C1 segment of cervical spinal cord (tissue), 14 donors: ENCODE measurements at places on chromosomes 13 and 19.

GRCh38 chr13:80010286-80010831 lies 330.6 kb downstream of the SPRY2 start:
- peak; percentile 60 for DNase-seq

DNA sequence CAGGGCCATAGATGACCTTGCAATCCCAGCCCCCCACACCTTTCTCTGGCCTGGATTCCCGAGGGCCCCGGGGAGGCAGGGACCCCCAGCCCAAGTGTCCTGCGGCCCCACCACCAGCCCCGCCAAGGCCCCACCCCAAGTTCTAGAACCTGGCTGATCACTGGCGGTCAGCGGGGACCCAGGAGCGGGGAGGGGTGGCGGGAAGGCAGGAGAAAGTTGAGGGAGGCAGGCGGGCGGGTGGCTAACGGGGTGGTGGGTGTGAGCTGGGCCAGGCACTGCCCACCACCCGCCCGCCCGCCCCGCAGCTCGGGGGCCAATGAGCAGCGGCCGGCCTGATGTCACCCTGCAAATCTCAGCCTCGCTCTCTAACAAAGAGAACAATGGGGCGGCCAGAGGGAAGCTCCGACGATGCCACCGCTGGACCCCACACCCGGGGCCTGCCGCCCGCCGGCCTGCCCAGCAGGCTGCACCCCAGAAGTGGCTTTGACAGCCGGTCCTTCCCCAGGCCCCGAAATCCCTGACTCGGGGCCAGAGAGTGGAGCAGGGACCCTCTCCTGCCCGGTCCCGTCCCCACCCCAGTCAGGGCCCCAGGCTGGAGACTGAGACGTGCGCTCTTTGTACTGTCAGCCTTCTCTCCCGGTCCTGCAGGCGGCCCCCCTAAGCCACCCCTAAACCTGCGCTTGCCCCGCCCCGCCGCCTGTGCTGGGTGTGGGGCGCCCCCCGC lies 1.6 kb downstream of the MEX3D start:
- peak; percentile 90 for DNase-seq

DNA sequence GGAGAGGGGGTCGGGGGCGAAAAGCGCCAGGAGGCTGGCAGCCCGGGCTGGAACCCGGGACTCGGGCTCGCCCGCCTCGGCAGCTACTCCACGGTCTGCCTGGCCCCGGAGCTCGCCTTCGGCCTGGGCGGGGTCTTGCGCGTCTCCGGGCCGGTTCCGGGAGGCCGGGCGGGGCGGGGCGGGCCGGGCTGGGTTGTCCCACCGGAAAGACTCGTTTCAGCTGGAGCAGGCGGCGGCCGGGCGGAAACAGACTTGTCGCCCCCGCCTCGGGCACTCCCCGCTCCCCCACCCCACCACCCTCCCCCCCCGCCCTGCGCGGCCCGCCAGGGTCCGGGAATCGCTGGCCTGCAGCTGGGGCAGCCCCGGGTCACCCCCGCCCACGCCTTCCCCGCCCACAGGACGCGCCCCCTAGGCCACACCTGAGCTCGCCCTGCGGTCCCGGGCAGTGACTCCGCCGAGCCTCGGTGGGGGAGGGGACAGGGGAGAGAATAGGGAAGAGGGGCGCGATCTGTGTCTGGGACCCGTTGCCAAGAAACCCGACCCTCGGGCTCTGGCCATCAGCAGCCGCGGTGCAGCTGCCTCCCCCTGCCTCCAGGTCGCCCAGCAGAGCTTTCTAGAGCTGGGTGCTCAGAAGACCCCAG lies 109.4 kb downstream of the KCTD15 start:
- DNase-seq, result no peak

DNA sequence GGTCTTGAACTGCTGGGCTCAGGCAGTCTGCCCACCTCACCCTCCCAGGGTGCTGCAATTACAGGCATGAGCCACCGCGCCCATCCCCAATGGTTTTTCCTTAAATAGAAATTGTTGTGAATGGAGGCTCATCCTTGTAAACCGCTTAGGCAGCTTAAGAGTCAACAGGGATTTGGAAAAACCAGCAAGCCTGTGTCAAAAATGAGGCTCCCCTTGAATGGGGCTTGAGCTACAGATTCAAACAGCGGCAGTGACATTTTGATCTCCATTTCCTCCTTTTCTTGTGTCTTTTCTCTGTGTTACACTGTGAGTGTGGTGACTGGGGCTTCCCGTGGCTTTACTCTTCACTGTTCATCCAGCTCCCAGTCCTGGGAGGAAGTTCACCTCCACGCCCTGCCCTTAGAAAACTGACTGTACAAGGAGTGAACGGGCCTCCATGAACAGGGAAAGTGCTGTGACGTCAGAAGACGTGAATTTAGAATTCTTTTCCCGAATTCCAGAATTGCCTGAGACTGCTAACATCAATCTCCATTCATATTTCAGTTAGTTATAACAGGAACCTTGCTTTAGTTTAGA lies 15.3 kb upstream of the RAB8A start:
- no peak for DNase-seq

DNA sequence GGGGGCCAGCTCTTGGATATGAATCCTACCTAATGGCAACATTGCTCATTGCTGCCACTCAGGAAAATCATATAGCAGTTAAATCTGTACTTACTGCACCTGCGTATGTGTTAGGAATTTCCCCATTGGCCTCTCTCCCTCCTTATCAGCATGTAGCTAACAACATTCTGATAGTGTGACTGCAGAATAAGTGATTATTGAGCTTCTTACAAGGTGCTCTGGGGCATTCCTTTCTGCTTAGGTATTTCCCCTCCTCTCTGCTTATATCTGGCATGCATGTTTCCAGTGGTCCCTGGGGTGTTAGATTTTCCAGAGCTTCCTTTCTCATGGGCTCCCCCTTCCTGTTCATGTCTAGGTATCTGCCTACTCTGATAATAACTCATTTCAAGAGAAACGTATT lies 414.1 kb upstream of the SLITRK1 start:
- no peak for DNase-seq

DNA sequence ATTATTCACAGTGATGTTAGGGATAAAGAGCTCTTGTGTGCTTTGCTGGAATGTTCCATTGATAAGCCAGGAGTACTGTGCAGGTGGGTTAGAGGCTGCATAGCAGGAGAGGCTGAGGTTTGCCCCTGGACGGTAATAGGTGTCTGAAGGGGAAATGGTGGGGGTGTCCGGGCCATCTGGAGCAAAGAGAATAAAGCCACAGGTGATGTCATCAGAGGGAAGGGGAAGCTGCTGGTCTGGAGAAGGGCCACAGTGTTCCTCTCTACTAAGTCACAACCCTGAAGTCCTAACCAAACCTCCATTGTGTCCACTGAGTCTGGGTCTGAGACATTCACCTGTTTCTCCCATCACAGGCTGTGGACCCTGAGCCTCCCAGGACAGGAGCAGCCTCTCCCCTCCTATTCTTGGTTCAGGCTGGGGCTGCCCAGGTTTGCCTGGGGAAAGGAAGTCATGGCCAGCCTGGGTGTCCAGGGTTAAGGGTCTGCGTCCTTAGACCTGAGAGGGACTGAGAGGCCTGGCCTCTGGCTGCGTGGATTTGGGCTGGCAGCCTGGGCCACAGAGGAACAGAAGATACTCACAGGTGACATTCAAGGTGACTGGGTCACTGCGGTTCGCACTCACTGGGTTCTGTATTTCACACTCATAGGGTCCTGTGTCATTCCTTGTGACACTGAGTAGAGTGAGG lies 6.8 kb downstream of the CEACAM1 start:
- DNase-seq, result no peak

- DNase-seq, result no peak
Measured at GRCh38 chr13:110409581-110409992, 102.5 kb downstream of the COL4A2 start.

- DNase-seq, result no peak
Measured at GRCh38 chr13:72851678-72852014, 69.7 kb downstream of the PIBF1 start.

- no peak for DNase-seq
Measured at GRCh38 chr13:98584668-98585397, 7.9 kb upstream of the STK24 start.

GRCh38 chr19:1744822-1745563 lies 8.3 kb upstream of the ONECUT3 start:
- DNase-seq, result no peak

GRCh38 chr13:36108342-36108741 lies 22.8 kb downstream of the DCLK1 start:
- DNase-seq, result no peak

- DNase-seq, result peak; percentile 35
Measured at GRCh38 chr13:24271601-24272451, 37.6 kb upstream of the C1QTNF9 start.

DNA sequence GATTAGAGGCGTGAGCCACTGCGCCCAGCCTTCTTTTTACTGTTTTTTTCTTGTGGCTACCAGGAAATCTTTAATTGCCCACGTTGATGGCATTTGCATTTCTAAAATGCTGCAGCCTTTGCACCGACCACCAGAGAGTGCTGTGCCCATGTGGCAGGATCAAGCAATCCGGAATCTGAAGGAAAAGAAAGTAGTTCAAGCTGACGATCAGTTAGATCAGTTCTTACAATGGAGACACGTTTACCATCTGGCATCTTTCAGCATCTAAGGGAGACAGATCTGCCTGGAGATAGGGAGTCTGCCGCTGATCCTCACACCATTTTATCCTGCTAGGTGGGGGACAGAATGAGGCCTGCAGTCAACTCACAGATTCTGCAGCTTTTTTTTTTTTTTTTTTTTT lies 19.9 kb downstream of the TINCR start:
- no peak for DNase-seq

- DNase-seq, result no peak
Measured at GRCh38 chr13:48297131-48297786, 6.3 kb upstream of the RB1 start.

DNA sequence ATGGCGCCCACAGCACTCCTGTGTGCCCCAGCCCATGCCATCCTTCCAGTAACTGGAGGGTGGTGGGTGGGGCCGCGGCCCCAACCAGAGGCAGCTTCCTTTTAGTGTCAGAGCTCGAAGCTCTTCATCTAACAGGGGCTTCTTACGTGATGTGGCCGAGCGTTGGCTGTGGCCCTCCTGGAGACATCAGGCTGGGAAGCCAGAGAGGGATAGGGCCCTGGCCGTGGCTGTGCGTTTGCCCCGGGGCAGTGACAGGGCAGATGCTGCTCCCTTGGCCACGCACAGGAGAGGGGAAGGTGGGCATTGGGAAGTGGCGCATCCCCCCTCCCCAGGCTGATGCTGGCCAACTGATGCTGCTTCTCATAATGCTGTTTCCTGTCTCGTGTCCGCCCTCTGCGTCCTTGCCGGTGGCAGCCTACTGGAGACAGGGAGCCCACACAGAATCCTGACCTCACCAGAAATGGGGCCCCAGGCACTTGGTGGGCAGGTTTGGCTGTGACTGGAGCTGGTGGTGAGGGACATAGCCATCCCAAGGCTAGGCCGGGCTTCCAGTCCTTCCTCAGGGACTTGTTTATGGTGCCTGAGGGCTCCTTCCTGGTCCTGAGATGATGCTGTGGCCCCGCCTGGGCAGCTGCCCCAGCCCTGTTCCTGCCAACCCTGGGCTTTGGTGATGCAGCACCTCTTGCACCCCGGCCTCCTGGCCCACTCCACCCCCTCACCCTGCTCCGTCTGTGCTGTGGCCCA lies 34.3 kb downstream of the ATP4B start:
- no peak for DNase-seq

GRCh38 chr13:45870232-45870631 lies 18.7 kb upstream of the SIAH3 start:
- DNase-seq, result no peak

DNA sequence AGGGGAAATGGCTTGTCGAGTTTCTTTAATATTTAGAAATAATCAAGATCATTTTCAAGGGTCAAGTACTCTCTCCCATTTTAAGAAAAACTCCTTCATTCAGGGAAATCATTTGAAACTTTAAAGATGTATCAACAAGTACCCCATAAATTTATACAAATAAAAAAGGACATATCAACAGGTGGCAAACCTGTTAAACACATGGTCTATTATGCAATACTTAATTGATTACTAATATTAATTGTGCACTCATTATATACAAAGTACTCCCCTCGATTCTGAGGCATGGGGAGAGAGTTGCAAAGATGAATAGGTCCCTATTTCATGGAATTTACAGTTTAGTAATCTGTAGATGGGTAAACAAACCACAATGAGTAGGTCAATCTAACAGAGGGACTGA lies 2.1 kb upstream of the LRCH1 start:
- no peak for DNase-seq

- DNase-seq, result no peak
Measured at GRCh38 chr13:48400850-48401291, 12.0 kb downstream of the LPAR6 start.

DNA sequence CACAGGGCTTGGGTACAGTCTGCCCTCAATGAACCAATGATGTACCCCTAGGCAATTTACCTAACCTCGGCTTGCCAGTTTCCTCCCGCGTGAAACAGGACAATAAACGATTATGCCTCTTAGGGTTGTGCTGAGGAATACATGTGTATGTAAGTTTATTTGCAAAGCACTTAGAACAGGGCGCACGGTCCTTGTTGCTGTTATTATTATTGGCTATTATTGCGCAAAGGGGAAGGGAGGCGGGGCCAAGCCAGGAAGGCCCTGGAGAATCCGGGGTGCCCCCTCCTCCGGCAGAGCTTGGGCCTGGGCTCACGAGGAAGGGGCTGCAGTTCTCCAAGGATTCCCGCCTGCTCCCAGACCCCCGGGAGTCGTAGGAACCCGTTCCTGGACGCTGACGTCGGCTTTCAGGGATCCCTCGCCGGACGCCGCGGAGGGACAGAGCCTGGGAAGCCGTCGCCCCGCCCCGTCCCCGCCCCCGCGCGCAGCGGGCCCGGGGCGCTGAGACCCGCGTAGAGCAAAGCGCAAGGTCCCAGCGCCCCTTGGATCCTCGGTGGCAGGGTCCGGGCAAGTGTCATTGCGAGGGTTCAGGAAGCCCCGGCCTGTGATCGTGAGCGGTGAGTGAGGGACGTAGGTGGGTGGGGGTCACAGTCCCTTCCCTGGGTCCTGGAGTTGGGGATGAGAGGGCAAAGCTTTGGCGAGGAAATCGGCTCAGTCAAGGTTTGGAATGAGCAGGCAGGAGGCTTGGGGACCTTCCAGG lies at the start of gene TMEM91:
Gene TMEM91, plus strand, starts transcription at position 293 of the 757 bp plus-strand sequence. CDS start 1,777 bp downstream, outside the sequence.
- peak; percentile 9 for DNase-seq

- no peak for DNase-seq
Measured at GRCh38 chr19:51473009-51473707, 5.2 kb upstream of the CEACAM18 start.

GRCh38 chr19:16336571-16336970 lies 11.9 kb downstream of the KLF2 start:
- no peak for DNase-seq

- DNase-seq, result no peak
Measured at GRCh38 chr13:85243831-85244230, 555.4 kb downstream of the SLITRK6 start.
